ENCODE measurements at places on chromosomes 2 and 18.

DNA sequence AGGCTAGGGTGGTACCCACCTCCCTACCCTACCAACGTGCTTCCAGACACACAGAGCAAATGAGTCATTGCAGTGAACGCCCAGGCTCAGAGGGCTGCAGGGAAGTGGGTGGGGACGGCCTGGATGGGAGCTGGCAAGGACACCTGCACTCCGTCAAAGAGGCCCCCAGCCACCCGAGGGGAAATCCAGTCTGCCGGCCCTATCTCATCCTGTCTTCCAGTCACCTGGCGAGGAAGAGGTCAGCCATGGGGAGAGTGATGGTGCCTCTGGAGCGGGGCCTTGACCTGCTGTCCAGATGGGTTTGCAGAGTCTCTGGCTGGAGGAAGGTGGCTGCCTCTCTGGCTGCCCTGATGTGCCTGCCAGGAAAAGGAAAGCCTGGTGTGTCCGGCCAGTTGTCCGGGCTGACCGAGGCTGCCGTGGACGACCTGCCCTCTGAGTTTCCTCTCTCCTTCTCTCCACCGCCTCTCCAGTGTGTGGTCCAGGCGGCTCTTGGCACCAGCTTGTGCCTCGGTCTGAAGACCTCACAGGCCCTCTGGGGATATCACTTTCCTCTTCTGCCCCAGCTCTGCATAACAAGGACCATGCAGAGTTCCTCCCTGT lies 209.7 kb upstream of the COPS8 start:
- DNase-seq: peak; percentile 92

- peak; percentile 25 for DNase-seq
Observed at GRCh38 chr2:85959185-85959584, 70.4 kb upstream of the ST3GAL5 start.

GRCh38 chr2:223315813-223316212 lies 263.8 kb downstream of the KCNE4 start:
- no peak for DNase-seq

DNA sequence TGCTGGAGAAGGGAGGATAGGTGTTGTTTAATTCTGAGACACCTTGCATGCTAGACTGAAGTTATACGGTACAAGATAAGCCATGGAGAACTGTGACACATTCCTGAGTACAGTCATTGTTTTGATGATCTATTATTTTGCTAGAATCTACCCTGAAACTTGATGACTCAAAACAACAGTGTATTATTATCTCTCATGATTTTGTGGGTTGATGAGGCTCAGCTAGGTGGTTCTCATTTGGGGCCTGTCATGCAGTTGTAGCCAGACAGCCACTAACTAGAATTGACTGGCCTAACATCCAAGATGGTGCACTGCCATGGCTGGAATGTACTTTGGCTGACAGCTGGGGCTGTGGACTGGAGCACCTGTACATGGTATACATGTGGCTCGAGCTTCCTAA lies 5.4 kb upstream of the IL1R1 start:
- no peak for DNase-seq

DNA sequence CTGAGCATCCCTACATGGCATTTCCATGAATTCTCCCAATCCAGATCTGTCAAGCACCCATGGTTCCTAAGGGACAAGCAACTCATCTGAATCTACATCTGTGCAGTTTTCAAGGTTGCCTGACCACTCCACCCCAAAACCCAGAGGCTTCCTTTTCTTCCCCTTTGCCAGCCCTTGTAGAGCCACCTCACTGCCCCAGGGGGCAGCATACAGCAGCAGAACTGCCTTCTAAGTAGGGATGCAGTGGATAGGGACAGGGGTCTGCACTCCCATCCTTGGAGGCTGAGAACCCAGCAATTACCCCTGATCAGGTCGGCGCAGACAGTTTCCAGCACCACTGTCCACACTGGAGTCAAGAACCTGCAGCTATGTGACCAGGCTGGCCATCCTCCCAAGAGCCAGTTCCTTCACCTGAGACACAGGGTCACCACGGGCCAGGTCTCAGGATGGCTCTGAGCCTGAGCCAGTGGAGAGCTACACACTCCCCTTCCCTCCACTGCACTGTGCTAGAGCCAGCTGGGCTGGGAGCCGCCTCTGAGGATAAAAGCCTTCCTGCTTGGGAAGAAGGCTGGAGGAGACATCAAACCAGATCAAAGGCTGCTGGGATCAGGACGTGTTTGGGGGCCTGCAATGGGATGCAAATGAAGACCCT lies 283.1 kb downstream of the CELF4 start:
- DNase-seq: peak; percentile 64

- DNase-seq: no peak
Observed at GRCh38 chr18:9244376-9244775, 90.2 kb upstream of the TWSG1 start.

- peak; percentile 13 for DNase-seq
Observed at GRCh38 chr18:2894841-2895370, 48.1 kb downstream of the EMILIN2 start.

- no peak for DNase-seq
Observed at GRCh38 chr2:60453872-60454271, 99.6 kb downstream of the BCL11A start.

DNA sequence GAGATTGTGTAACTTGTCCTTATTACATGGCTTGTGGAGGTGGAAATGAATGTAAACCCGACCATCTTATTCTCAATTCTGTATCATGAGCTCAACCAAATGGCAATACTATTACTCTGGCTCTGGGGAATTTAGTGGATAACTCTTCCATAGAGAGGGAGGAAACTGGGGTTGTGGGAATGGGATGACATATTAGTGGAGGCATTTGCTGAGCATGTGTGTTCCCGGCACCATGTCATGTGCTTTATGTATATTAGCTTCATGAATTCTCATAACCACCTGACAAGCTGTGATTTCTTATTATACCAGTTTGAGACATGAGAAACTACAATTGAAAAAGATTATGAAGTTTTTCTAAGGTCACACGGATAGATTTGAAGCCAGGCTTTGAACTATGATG lies 112.8 kb upstream of the TMEFF2 start:
- DNase-seq: no peak

DNA sequence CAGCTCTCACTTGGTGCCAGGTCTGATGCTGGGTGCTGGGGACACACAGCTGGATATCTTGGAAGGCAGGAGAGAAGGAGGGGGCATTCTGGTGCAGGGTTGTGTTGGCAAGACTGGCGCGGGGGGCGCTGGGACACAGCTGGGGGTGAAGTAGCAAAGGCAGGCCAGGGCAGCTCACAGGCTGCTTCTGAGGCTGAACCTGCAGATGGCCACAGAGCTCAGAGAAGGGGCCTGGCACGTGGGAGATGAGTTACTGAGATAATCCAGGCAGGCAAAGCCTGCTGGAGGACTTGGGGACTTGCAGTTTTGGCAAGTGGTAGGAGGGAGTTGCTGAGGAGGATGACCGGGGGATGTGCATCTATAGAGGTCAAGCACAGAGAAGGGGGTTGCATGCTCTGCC lies 16.2 kb upstream of the DGKD start:
- peak; percentile 60 for DNase-seq

- peak; percentile 35 for DNase-seq
Observed at GRCh38 chr18:77001979-77002378, 130.6 kb downstream of the MBP start.

- DNase-seq: no peak
Observed at GRCh38 chr2:182715121-182715891, 751 bp upstream of the DNAJC10 start.

DNA sequence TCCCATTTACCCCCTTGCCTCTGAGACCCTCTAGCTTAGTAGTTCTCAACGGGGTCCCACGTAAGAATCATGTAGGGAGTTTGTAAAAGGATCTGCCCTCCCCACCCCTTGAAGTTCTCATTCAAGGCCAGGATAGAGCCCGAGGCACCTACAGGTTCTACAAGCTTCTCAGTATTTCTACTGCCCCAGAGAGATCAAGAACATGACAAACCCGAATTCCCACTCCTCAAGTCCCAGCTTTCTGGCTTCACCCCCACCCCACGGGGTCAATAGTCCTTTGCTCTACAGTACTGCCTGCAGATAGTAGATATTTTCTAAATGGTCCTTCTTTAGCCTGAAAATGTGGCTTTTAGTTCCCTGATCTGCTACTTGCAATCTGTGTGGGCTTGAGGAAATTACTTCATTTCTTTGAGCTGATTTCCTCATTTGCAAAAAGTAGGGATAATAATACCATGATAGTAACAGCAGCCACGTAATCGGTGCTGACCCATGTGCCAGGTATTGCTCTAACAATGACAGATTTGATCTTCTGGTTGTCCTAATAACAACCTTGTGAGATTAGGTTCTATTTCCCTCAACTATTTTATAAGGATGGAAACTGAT lies 7.1 kb downstream of the CIB4 start:
- DNase-seq: peak; percentile 56

DNA sequence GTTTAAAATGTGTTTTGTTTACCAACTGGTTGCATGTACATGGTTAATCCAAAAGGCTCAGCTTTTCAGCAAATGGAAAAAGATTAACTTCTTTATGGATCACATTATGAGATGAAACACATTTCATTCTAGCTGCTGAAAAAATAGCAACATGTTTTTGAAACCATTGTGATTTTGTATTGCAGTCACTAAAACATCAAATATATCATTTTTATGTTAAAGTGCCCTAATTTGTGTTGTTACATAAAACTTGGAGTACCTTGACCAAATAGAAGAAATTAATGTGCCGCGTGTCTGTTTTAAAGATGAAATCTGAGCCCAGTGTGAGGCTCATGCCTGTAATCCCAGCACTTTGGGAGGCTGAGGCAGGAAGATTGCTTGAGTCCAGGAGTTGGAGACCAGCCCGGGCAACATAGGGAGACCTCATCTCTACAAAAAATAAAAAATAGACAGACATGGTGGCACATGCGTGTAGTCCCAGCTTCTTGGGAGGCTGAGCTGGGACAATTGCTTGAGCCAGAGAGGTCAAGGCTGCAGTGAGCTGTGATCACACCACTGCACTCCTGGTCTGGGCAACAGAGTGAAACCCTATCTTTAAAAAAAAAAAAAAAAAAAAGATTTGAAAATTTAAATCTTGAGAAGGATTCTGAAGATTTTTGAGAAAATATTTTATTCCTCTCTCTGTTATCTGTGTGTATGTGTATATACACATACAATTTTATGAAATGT lies 96.6 kb downstream of the FMNL2 start:
- DNase-seq: no peak

DNA sequence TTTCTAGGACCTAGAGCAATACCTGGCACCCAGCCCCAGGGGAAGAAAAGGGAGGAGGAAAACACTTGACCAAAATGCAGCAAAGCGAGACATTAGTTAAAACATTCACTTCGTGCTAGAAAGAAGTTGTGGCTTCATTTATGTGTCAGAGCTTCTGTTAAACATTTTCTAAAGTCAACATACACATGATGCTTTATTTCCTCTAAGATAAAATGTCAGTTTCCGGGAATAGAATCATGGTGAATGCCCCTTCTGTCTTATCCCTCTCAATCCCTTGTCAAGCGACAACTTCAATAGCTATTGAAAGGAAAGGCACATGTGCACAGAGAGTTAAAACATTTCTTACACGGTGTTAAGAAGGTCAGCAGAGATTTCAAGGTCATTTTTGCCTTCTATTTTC lies 404.6 kb upstream of the CWC22 start:
- DNase-seq: no peak

DNA sequence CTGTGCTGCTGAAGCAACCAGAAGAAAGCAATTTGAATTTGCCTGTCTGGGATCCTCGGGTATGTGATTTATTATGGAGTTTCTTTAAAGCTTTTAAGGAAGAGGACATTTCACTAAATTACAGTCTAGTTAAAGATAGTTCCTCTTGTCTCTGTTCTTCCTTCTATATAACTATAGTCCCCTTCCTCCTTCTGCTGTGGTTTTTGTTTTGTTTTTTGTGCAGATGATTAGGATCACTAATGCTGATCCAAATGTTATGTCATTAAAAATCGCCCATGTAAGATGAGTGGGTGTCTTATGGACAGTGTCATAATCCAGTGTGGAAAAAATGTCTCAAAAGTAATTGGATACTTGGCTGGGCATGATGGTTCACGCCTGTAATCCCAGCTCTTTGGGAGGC lies 24.7 kb downstream of the PAPOLG start:
- no peak for DNase-seq

DNA sequence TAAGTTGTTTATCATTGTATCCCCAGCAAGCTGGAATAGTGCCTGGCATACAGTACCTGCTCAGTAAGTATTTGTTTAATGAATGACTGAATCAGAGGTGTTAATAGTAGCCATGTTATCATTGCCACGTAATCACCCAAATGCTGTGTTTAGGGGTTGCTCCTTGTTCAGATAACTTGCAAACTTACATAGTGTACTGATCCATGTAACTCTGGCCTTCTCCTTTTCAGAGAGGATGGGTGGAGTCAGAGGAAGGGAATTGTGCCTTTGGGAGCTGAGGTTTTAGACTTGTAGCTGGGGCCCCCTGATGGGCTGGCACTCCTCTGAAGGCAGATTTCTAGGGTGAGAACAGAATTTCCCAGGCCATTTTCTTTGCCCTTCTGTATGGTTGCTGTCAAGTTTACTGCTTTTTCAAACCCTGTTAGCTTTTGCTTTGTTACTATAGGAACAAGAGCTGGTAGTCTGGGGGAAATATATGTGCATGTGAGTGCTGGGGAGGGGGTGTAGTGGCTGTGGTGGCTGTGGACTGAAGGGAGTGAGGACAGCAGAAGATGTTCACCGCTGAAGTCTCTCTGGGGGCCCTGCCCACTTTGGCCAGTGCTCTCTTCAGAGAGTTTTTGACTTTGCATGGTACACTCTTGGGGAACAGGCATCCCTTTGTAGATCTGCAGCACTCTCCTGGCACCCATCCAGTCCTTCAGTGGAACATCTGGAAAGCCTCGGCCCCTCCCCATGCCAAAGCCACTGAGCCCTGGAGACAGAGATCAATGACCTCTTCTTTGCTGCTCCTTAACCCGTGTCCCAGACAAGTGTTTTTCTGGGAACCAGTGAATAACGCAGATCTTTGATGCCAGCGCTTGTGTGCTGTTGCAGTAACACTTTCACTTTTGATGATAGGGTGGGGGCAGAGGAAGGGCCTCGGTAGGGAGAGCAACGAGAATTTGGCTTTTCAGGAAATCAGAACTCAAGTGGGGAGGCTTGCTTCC lies 209.0 kb downstream of the PRKCE start:
- no peak for DNase-seq

DNA sequence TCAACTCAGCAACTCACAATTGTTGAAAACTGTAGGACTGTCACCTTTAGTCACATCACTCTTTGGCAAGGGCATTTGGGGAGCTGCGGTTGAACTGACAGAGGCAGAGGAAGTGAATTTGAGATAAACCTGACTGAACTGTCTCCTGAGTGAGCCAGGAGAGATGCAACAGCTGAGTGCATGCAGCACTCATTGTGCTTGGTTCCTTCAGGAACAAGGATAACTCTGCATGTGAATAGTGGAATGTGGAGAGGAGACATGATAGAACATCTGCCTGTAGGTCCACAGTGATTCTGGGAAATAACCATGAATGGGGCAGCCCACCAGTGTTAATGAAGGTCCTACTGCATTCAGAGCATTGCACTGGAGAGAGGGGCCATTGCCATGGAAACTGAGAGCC lies 494.7 kb downstream of the STK39 start:
- no peak for DNase-seq

DNA sequence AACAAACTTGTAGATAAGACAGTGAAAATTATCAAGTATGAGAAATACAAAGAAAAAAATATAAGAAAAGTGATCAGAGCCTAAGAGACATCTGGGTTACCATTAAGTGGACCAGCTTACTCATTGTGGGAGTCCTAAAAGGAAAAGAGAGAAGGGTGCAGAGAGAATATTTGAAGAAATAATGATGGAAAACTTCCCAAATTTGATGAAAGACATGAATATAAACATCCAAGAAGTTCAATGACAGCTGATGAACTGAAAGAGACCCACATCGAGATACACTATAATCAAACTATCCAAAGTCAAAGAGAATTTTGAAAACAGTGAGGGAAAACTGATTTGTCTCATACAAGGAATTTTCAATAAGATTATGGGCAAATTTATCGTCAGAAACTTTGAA lies 22.5 kb downstream of the ARHGAP25 start:
- no peak for DNase-seq
